ENCODE measurements at places on chromosomes 6 and 20. TPM values are rescaled to one million over a fixed set of nuclear protein-coding genes. Genes with fewer than 3 reads are reported as not detected.

RGS17 gene
- polyA plus RNA-seq: 10.6 TPM

TNNC2 gene
- 32.5 TPM for polyA plus RNA-seq

MAFB gene
- 2.5 TPM for polyA plus RNA-seq

RRAGD gene
- 7.0 TPM for polyA plus RNA-seq

MMP24 gene
- polyA plus RNA-seq: 1.8 TPM

MARCKS gene
- 82.6 TPM for polyA plus RNA-seq

GLP1R gene
- polyA plus RNA-seq: 0.42 TPM

CALHM4 gene
- polyA plus RNA-seq: not detected

POM121L2 gene
- not detected for polyA plus RNA-seq

SLC13A3 gene
- polyA plus RNA-seq: 7.2 TPM

SPATA25 gene
- 0.50 TPM for polyA plus RNA-seq

RAB23 gene
- 5.0 TPM for polyA plus RNA-seq

DNA sequence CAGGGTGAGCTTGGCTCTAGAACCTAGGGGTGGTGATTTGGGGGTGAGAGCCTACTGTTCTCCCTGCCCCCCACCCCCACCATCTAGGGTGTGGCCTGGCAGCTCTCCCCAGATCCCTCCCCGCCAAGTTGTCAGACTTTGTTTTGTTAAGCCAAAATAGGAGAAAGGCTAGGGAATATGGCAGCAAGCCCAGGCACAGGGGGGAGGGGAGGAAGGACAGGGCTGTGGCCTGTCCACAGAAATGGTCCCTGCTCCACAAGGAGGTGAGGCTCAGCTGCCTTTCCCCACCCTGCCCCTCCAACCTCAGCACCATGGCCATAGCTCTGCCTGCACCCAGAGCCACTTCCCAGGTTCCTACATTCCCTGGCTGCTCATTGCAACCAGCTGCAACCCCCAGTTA, 17.2 kb downstream of the SCUBE3 start:
- no peak for DNase-seq
- H3K27ac ChIP-seq: no peak overlapping the region
- no peaks in the 10 kb centered on the region for H3K4me1 ChIP-seq
- H3K4me3 ChIP-seq: no peak overlapping the region
- H3K36me3 ChIP-seq: no peaks in the 10 kb centered on the region

DNA sequence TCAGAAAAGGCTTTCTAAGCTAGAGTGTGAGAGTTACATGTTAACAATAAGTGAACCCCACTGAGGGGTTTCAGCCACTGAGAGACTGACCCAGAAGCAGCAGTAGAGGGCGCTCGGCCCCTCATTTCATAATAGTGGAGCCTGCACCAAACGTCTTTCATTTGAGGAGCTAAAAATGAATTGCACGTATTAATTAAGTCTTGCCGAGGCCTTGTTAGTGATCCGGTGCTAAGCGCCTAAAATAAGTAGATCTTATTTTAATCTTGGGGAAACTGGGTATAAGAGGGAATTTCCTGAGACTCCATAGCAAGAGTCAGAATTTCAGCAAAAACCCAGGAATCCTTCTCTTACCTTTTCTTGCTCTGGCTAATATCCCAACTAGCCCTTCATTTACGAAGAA, 209.7 kb downstream of the FARS2 start:
- H3K4me3 ChIP-seq: no peak overlapping the region
- H3K36me3 ChIP-seq: no peaks in the 10 kb centered on the region
- DNase-seq: peak; percentile 83
- no peaks in the 10 kb centered on the region for H3K27me3 ChIP-seq
- peaks cover 35% of the 10 kb centered on the region for H3K4me1 ChIP-seq
- no peak overlapping the region for H3K27ac ChIP-seq

DNA sequence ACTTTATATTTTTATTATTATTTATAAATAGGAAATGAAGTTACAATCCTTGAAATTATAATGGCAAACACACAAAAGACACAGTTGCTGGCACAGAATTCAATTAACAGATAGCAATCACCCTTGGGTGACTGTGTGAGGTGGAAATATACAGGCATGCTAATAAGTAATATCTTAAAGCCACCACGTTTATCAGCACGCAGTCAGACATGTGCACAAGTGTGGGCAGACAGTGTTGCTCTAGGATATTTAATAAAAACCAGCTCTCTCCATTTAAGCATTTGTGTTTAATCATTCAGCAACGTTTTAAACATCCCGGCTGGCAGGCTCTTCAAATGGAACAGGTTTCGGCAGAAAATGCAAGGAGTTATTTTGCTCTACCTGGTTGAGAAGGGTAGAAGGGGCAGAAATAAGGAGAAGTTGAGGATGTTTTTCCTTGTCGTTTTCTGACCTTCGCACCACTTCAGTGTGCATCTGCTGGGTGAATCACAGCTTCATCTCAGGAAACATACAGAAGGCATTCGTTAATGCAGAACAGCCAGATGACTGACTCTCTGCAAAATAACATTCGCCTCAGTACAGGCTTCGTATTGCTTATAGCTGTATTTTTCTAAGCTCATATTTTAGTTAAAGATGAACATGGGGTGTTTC, 585.1 kb downstream of the QKI start:
- no peaks in the 10 kb centered on the region for H3K36me3 ChIP-seq
- H3K27ac ChIP-seq: no peak overlapping the region
- H3K4me3 ChIP-seq: no peak overlapping the region
- H3K4me1 ChIP-seq: no peaks in the 10 kb centered on the region
- DNase-seq: no peak

- H3K4me1 ChIP-seq: no peaks in the 10 kb centered on the region
- no peak overlapping the region for H3K27ac ChIP-seq
- peak; percentile 27 for DNase-seq
- no peaks in the 10 kb centered on the region for H3K27me3 ChIP-seq
- H3K36me3 ChIP-seq: no peaks in the 10 kb centered on the region
These were observed 16.0 kb upstream of the TAAR1 start for GRCh38 chr6:132675002-132675401.

DNA sequence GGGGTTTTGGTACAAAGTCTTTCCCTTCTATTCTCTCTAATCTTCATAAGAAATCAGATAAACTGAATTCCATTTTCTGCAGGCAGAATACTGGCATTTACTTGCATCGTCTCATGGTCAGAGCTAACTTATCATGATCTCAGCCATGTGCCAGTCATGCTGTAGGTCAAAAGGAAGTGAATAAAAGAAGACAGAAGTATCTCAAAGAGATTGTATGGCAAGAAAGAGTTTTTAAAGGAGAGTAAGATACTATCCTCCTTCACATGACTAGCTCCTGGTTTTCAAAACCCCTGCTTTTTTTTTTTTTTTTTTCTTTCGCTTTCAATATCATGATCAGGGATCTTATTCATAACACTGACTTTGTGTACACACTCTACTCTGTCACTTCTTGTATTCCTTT, 398.3 kb downstream of the C6orf118 start:
- H3K36me3 ChIP-seq: no peaks in the 10 kb centered on the region
- H3K4me1 ChIP-seq: peaks cover 17% of the 10 kb centered on the region
- no peak overlapping the region for H3K4me3 ChIP-seq
- H3K27ac ChIP-seq: no peak overlapping the region
- no peak for DNase-seq
- no peaks in the 10 kb centered on the region for H3K27me3 ChIP-seq

GRCh38 chr6:169571123-169571962, 130.5 kb downstream of the WDR27 start:
- H3K27me3 ChIP-seq: no peaks in the 10 kb centered on the region
- no peak overlapping the region for H3K4me3 ChIP-seq
- no peak for DNase-seq
- H3K4me1 ChIP-seq: no peaks in the 10 kb centered on the region
- H3K36me3 ChIP-seq: no peaks in the 10 kb centered on the region
- H3K27ac ChIP-seq: no peak overlapping the region

DNA sequence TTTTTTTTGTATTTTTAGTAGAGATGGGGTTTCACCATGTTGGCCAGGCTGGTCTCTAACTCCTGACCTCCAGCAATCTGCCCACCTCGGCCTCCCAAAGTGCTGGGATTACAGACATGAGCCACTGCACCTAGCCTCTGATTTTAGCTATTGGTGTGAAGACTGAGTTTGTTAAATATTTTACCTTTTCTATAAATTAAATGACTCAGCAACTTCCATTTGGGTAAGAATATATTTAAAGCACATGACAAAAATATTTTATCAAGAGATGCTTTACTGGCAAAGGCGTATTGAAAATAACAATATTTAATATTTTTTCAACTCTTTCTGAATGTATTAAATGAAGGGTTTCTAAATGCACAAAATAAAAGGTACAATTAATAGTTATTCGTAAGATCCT, 158.7 kb upstream of the AGPAT4 start:
- no peak overlapping the region for H3K4me3 ChIP-seq
- H3K4me1 ChIP-seq: no peaks in the 10 kb centered on the region
- no peak overlapping the region for H3K27ac ChIP-seq
- H3K36me3 ChIP-seq: no peaks in the 10 kb centered on the region

- no peaks in the 10 kb centered on the region for H3K27me3 ChIP-seq
- no peak overlapping the region for H3K4me3 ChIP-seq
- H3K27ac ChIP-seq: no peak overlapping the region
- H3K4me1 ChIP-seq: no peaks in the 10 kb centered on the region
- H3K36me3 ChIP-seq: no peaks in the 10 kb centered on the region
These were observed 18.4 kb upstream of the PARD6B start for GRCh38 chr20:50712771-50713656.

DNA sequence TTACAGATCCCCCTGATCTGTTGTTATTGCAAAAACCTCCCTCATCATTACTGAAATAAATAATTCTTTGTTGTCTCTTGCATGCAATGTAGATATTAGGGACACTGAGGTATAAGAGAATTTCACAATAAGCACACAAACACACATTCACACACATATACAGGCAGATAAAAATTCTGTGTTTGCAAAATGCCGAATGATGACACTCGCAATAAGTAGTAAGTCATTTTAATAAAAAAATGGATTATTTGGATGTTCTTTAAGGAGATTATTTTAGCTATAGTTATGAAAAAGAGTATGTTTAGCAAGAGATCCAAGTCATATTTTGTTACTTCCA, 13.6 kb downstream of the DEFB114 start:
- H3K27me3 ChIP-seq: no peaks in the 10 kb centered on the region
- H3K4me3 ChIP-seq: no peak overlapping the region
- H3K27ac ChIP-seq: no peak overlapping the region
- H3K36me3 ChIP-seq: no peaks in the 10 kb centered on the region
- H3K4me1 ChIP-seq: no peaks in the 10 kb centered on the region
- no peak for DNase-seq

GRCh38 chr20:63568986-63569949, 4.8 kb downstream of the HELZ2 start:
- H3K27ac ChIP-seq: no peak overlapping the region
- no peaks in the 10 kb centered on the region for H3K27me3 ChIP-seq
- no peak for DNase-seq
- no peaks in the 10 kb centered on the region for H3K4me1 ChIP-seq
- no peak overlapping the region for H3K4me3 ChIP-seq
- no peaks in the 10 kb centered on the region for H3K36me3 ChIP-seq

GRCh38 chr6:107539409-107539808, 49.5 kb downstream of the SOBP start:
- peaks cover 39% of the 10 kb centered on the region for H3K4me1 ChIP-seq
- H3K27ac ChIP-seq: no peak overlapping the region
- H3K36me3 ChIP-seq: no peaks in the 10 kb centered on the region

- no peak for DNase-seq
- H3K27ac ChIP-seq: no peak overlapping the region
- H3K4me3 ChIP-seq: no peak overlapping the region
- H3K36me3 ChIP-seq: no peaks in the 10 kb centered on the region
These were observed 139.3 kb upstream of the SLC22A16 start for GRCh38 chr6:110615722-110616121.

- no peaks in the 10 kb centered on the region for H3K4me1 ChIP-seq
- no peak overlapping the region for H3K4me3 ChIP-seq
- H3K27me3 ChIP-seq: peaks cover 11% of the 10 kb centered on the region
- H3K36me3 ChIP-seq: no peaks in the 10 kb centered on the region
- no peak overlapping the region for H3K27ac ChIP-seq
These were observed 2.1 kb downstream of the CTSZ start for GRCh38 chr20:59004763-59005522.

- peaks cover 27% of the 10 kb centered on the region for H3K4me1 ChIP-seq
- H3K27me3 ChIP-seq: no peaks in the 10 kb centered on the region
- H3K36me3 ChIP-seq: no peaks in the 10 kb centered on the region
- H3K27ac ChIP-seq: no peak overlapping the region
These were observed 334.5 kb upstream of the NT5E start for GRCh38 chr6:85115376-85115775.

GRCh38 chr6:113871975-113872374, 14.8 kb downstream of the MARCKS start:
- H3K27me3 ChIP-seq: no peaks in the 10 kb centered on the region
- H3K27ac ChIP-seq: no peak overlapping the region
- H3K4me3 ChIP-seq: no peak overlapping the region
- no peaks in the 10 kb centered on the region for H3K36me3 ChIP-seq
- H3K4me1 ChIP-seq: no peaks in the 10 kb centered on the region
- DNase-seq: no peak

GRCh38 chr6:91813641-91814040, 1226.8 kb upstream of the MAP3K7 start:
- H3K27ac ChIP-seq: no peak overlapping the region
- H3K4me3 ChIP-seq: no peak overlapping the region
- DNase-seq: no peak
- no peaks in the 10 kb centered on the region for H3K27me3 ChIP-seq
- peaks cover 4% of the 10 kb centered on the region for H3K4me1 ChIP-seq

DNA sequence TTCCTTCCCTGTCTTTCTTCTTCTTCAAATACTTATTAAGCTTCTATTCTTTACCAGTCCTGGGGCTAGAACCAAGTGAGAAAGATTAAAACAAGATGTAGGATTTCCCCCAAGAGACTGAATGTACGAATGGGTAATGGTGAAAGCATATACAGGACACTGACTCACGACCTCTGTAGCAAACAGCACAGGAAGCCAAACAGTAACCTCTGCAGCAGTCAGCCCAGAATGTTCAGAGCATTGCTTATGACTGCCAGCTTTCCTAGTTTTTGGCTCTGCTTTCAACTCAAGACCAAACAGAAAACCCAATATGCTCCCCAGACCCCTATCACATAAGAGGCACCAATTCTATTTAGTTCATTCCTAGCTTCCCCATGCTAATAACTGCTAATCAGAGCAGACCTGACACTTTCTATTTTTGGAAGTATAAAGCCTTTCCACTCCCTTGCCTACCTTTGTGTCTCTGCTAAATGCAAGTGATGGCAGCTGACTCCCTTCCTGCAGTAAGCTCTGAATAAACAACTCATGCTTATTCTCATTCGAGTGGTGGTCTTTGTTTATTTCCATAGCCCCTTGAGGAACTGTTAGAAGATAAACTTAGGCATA, 690.6 kb downstream of the EPM2A start:
- no peaks in the 10 kb centered on the region for H3K27me3 ChIP-seq
- H3K27ac ChIP-seq: no peak overlapping the region
- H3K4me1 ChIP-seq: peaks cover 14% of the 10 kb centered on the region
- no peaks in the 10 kb centered on the region for H3K36me3 ChIP-seq
- no peak for DNase-seq

GRCh38 chr6:94270091-94270948, 851.0 kb upstream of the EPHA7 start:
- no peak for DNase-seq
- no peak overlapping the region for H3K4me3 ChIP-seq
- no peaks in the 10 kb centered on the region for H3K4me1 ChIP-seq
- H3K36me3 ChIP-seq: no peaks in the 10 kb centered on the region
- H3K27me3 ChIP-seq: no peaks in the 10 kb centered on the region

- no peaks in the 10 kb centered on the region for H3K4me1 ChIP-seq
- DNase-seq: no peak
- H3K27me3 ChIP-seq: no peaks in the 10 kb centered on the region
- no peak overlapping the region for H3K4me3 ChIP-seq
- H3K27ac ChIP-seq: no peak overlapping the region
- no peaks in the 10 kb centered on the region for H3K36me3 ChIP-seq
These were observed 217.0 kb downstream of the HAO1 start for GRCh38 chr20:7723284-7723683.

Data from GM23338 (cell line).